Thoracic aorta (tissue), 2 donors: ENCODE measurements at places on chromosomes 4 and X.

DNA sequence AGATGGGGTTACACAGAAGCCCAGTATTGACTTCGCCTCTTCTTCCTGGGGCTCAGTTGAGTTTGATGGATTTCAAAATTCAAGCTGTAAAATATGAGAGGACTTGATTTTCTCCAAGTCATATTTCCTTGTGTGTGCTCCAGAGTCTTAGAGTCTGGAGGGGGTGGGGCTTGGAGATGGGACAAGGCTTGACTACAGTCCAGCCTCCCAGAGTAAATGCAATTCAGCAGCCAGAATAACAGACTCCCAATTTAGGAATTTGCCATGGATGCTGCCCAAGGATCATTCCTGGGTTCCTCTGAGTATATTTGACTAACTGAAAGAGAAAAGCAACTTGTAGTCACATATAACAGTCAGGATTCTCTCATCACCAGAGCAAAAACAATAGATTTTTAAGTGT lies 53.7 kb upstream of the RBPJ start:
- peak; percentile 52 for DNase-seq
- H3K4me3 ChIP-seq: no peak overlapping the region
- H3K36me3 ChIP-seq: no peaks in the 10 kb centered on the region
- no peaks in the 10 kb centered on the region for H3K27me3 ChIP-seq
- peaks cover 4% of the 10 kb centered on the region for H3K4me1 ChIP-seq

DNA sequence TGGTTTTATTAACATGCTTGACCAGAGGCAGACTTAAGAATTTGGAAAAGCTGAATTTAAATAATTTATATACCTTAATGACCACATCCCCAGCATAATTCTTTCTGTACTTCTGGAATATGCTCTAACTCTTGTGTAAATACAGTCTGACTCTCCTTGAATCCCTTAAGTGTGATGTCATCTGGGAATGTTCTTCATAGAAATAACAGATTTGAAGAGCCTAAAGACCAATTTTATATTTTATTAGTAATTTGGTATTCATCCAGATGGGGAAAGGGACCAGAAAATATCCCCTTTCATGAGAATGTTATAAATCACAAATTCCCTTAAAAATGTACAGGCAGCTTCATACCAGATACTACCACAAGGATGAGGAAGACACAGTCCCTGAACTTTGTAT lies 58.3 kb downstream of the KCNIP4 start:
- H3K4me3 ChIP-seq: no peak overlapping the region
- H3K27ac ChIP-seq: no peak overlapping the region
- H3K27me3 ChIP-seq: no peaks in the 10 kb centered on the region
- no peaks in the 10 kb centered on the region for H3K36me3 ChIP-seq
- H3K4me1 ChIP-seq: no peaks in the 10 kb centered on the region

GRCh38 chrX:19388064-19388679 lies 44.4 kb downstream of the PDHA1 start:
- no peaks in the 10 kb centered on the region for H3K36me3 ChIP-seq
- H3K27ac ChIP-seq: no peak overlapping the region
- H3K4me1 ChIP-seq: no peaks in the 10 kb centered on the region
- no peaks in the 10 kb centered on the region for H3K27me3 ChIP-seq
- DNase-seq: no peak
- H3K4me3 ChIP-seq: no peak overlapping the region

GRCh38 chr4:121706595-121707021 lies 9.8 kb upstream of the ANXA5 start:
- no peaks in the 10 kb centered on the region for H3K27me3 ChIP-seq
- no peak for DNase-seq
- H3K36me3 ChIP-seq: no peaks in the 10 kb centered on the region

DNA sequence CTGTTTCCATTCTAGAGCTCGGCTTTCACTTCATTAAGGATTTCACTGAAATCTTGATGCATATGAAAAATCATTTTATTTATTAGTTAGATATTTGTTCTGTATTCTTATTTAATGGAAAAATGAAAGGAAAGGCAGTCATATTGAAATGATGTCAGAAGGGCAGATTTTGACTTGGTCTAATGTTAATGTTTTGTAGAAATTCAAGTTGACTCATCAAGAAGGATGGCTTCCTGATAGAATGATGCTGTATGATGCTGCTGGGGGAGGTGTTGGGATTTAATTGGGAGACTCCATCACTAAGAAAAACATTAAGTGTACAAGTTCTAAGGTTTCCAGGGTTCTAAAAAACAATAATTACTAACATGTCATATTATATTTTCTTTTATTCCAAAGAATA lies 204.8 kb downstream of the PDGFC start:
- H3K4me3 ChIP-seq: no peak overlapping the region
- H3K36me3 ChIP-seq: no peaks in the 10 kb centered on the region
- H3K27ac ChIP-seq: no peak overlapping the region
- no peak for DNase-seq
- H3K27me3 ChIP-seq: no peaks in the 10 kb centered on the region
